ENCODE measurements at places on chromosomes 16 and 17. TPM values are rescaled to one million over a fixed set of nuclear protein-coding genes. Genes with fewer than 3 reads are reported as not detected.

The PPP1R27 gene
- total RNA-seq, result not detected

The PIK3R6 gene
- total RNA-seq, result 0.53 TPM

The PMP22 gene
- not detected for total RNA-seq

DNA sequence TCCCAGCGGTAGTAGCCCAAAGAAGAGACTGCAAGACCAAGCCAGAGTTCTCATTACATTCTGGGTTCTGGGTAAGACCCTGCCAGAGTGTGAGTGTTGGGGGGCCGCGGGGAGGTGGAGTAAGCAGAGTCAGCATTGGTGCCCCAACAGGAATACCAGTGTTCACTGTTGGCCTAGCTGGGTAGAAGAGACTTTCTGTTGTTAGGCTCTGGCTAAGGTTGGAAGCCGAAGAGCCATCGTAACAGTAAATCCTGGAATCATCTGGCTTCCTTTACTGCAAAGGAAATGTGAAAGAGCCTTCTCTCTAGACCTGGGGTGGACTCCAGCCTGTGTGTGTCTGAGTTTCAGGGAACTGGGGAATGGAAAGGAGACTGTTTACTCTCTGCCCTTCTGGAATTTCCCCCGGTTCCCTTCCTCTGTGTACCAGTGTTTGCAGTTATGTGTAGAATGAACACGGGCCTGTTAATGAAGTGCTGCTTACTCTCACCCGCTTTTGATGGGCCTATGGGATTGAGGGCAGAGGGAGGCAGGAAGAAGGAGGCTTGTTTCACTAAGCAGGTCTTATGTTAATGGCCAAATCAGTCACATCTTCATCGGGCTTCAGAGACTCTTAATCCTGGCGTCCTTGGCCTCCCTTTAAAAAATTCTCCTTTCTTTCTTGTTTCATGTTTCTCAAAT lies 68.5 kb downstream of the WWP2 start:
- H3K4me1 ChIP-seq, result no peaks in the 10 kb centered on the region
- no peaks in the 10 kb centered on the region for H3K27me3 ChIP-seq

The FOXJ1 gene
- 1.7 TPM for total RNA-seq

DNA sequence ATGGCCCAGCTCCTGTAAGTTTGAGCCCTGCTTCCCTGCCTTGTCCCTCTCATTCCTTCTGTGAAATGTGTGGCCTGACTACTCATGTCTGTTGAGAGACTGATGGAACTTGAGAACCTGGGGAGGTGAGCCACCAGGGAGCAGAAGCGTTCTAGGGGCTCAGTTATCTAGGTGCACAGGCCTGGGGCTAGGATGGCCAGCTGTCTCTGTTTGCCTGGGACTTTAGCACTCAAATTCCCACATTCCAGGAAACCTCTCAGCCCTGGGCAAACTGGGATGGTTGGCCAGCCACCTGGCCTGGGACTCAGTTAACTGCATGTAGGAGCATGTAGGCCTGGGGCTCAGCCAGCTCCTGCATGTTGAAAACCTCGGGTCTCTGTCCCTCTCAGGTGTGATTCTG lies 9.3 kb upstream of the EPN3 start:
- no peaks in the 10 kb centered on the region for H3K27me3 ChIP-seq
- H3K4me1 ChIP-seq, result no peaks in the 10 kb centered on the region
- H3K36me3 ChIP-seq, result no peaks in the 10 kb centered on the region
- no peak for DNase-seq
- H3K4me3 ChIP-seq, result no peak overlapping the region
- H3K27ac ChIP-seq, result no peak overlapping the region

DNA sequence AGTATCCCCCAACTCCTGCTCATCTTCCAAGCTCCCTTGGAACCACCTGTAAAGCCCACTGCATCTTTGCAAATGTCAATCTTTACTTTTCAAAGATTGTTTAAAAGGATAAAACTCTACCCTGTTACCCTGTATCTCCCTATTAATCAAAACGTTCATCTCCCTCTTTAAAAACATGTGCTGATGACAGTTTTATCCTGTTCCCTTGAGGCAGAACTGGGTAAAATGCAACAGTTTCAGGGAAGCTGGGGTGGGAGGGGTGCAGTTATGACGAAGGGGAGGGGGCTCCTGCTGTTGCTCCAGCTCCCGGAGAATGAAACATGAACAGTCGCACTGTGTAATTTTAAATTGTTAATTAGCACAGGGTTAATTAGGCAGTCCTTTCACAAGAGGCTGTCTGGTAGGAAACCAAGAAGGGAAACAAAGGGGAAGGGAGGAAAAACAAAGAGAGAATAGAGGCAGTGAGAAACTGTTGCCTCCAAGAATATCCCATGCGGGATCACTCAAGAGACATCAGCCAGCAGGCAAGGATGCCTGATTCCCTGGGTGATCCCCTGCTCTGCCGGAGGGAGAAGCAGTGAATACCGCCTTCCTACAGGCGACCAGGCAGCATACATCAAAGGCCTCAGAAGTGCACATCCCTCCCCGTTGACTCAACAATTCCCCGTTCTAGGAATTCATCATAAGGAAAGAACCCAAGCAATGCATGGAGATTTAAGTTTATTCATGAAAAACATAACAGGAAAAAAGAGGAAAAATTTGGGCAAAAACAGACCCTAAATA lies 84.2 kb downstream of the ZFHX3 start:
- no peak for DNase-seq
- H3K4me3 ChIP-seq, result no peak overlapping the region
- H3K27me3 ChIP-seq, result no peaks in the 10 kb centered on the region
- H3K36me3 ChIP-seq, result no peaks in the 10 kb centered on the region
- no peak overlapping the region for H3K27ac ChIP-seq

GRCh38 chr17:609232-609810 lies 105.3 kb downstream of the VPS53 start:
- no peak for DNase-seq
- H3K36me3 ChIP-seq, result no peaks in the 10 kb centered on the region
- no peak overlapping the region for H3K27ac ChIP-seq
- no peak overlapping the region for H3K4me3 ChIP-seq
- no peaks in the 10 kb centered on the region for H3K4me1 ChIP-seq

The CX3CL1 gene
- total RNA-seq, result 0.18 TPM

- DNase-seq, result peak; percentile 18
- H3K27ac ChIP-seq, result no peak overlapping the region
- H3K27me3 ChIP-seq, result no peaks in the 10 kb centered on the region
- H3K4me1 ChIP-seq, result peaks cover 8% of the 10 kb centered on the region
Observed at GRCh38 chr16:3983081-3983520, 102.6 kb upstream of the CREBBP start.

GRCh38 chr17:4720787-4721186 lies 10.4 kb downstream of the ARRB2 start:
- H3K36me3 ChIP-seq, result peaks cover 56% of the 10 kb centered on the region
- peaks cover 30% of the 10 kb centered on the region for H3K4me1 ChIP-seq
- H3K4me3 ChIP-seq, result no peak overlapping the region
- H3K27ac ChIP-seq, result no peak overlapping the region
- no peak for DNase-seq
- no peaks in the 10 kb centered on the region for H3K27me3 ChIP-seq

DNA sequence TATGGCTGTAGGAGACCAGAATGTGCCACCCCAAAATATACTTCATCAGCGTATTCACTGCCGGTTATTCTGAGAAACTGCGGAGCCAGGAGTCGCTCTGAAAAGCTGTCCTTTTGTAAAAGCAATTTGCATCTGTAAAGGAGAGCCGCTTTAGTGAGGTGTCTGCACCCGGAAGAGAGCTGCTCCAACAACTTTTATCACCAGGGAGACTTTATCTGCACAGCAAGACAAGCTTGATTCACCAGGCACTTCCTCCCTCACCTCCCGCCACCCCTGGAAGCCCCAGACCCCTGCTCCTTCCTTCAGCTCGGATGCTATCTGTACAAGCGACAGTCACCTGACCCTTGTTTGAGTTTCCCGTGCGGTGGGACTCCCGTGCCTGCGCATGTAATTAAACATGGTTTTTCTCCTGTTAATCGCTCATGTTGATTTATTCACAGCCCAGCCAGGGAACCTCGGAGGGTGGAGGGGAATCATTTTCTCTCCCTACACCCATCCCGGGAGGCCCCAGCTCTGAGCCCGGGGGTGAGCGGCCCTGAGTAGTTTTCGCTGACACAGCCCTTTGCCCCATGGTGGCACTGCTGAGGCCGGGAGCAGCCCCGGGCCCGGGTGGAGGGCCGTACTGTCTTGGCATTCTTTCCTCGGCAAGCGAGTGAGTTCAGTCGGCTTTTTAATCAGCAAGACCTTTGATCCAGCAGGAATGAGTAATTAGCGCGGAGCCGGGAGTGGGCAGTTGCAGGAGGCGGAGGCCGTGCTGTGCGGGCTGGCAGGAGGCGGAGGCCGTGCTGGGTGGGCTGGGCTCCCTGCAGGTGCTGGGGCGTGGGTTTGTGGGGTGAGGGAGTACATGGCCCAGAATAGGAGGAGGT lies 222.7 kb upstream of the CIBAR2 start:
- peak overlapping the region; percentile 44 for H3K4me3 ChIP-seq
- peak; percentile 27 for DNase-seq
- no peaks in the 10 kb centered on the region for H3K36me3 ChIP-seq
- H3K4me1 ChIP-seq, result peaks cover 28% of the 10 kb centered on the region
- peak overlapping the region; percentile 7 for H3K27ac ChIP-seq

The CES3 gene
- 0.88 TPM for total RNA-seq

- H3K36me3 ChIP-seq, result no peaks in the 10 kb centered on the region
- H3K4me3 ChIP-seq, result no peak overlapping the region
- DNase-seq, result no peak
- H3K27me3 ChIP-seq, result peaks cover 7% of the 10 kb centered on the region
- H3K27ac ChIP-seq, result no peak overlapping the region
- no peaks in the 10 kb centered on the region for H3K4me1 ChIP-seq
Observed at GRCh38 chr17:10295728-10296343, 77.0 kb downstream of the MYH13 start.

GRCh38 chr16:85546585-85547447 lies 66.3 kb upstream of the GSE1 start:
- no peaks in the 10 kb centered on the region for H3K4me1 ChIP-seq
- no peaks in the 10 kb centered on the region for H3K36me3 ChIP-seq
- H3K27ac ChIP-seq, result no peak overlapping the region
- peaks cover under 1% of the 10 kb centered on the region for H3K27me3 ChIP-seq
- H3K4me3 ChIP-seq, result no peak overlapping the region

The CLDN7 gene
- total RNA-seq, result 5.9 TPM

The HOXB2 gene
- 21.0 TPM for total RNA-seq

- peaks cover 44% of the 10 kb centered on the region for H3K4me1 ChIP-seq
- DNase-seq, result peak; percentile 29
- peaks cover 4% of the 10 kb centered on the region for H3K27me3 ChIP-seq
- H3K4me3 ChIP-seq, result no peak overlapping the region
Observed at GRCh38 chr16:75065149-75065505, 51.5 kb downstream of the LDHD start.

The RHBDL3 gene
- total RNA-seq, result not detected

The CYBC1 gene
- total RNA-seq, result 262 TPM

The TPPP3 gene
- not detected for total RNA-seq

GRCh38 chr16:17463335-17463734 lies 7.4 kb downstream of the XYLT1 start:
- H3K4me1 ChIP-seq, result peaks cover 28% of the 10 kb centered on the region
- no peak overlapping the region for H3K4me3 ChIP-seq
- no peak overlapping the region for H3K27ac ChIP-seq
- no peak for DNase-seq
- peaks cover 5% of the 10 kb centered on the region for H3K36me3 ChIP-seq

DNA sequence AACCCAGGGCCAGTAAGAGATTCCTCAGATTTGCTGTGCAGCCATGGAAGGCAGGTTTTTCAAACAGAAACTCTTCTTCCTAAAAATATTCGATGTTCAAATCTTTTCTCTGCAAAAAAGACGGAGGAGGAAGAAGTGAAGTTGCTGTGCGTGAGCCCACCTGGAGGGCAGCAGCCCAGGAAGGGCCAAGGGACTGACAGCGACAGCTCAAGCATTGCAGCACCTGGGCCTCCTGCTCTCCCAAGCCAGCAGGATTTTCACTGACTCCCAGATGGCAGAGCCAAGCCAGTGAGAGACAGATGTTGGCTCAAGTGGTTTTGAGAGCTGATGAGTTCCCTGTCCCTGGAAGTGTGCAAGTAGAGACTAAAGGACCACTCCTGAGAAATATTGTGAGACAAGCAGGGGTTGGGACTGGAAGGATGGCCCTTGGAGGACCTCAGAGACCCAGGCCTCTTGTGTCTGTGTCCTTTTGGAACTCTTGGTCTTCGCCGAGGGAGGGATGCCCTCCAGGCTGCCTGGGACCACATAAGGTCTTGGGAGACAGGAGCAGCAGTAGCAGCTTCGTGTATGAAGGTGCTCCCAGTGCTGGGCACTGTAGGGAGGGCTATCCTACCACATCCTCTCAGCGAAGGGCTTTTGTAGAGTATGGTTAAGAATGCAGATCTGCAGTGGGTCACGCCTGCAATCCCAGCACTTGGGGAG lies 29.3 kb upstream of the TNFRSF13B start:
- no peak for DNase-seq
- peaks cover 13% of the 10 kb centered on the region for H3K27me3 ChIP-seq
- no peak overlapping the region for H3K27ac ChIP-seq
- H3K4me3 ChIP-seq, result no peak overlapping the region

GRCh38 chr16:57388359-57389086 lies 16.0 kb upstream of the CCL17 start:
- no peaks in the 10 kb centered on the region for H3K4me1 ChIP-seq
- no peaks in the 10 kb centered on the region for H3K27me3 ChIP-seq
- H3K36me3 ChIP-seq, result no peaks in the 10 kb centered on the region
- H3K4me3 ChIP-seq, result no peak overlapping the region

The ZFP3 gene
- total RNA-seq, result 8.5 TPM

The GPRC5C gene
- not detected for total RNA-seq

The PRKCA gene
- total RNA-seq, result 75.9 TPM

DNA sequence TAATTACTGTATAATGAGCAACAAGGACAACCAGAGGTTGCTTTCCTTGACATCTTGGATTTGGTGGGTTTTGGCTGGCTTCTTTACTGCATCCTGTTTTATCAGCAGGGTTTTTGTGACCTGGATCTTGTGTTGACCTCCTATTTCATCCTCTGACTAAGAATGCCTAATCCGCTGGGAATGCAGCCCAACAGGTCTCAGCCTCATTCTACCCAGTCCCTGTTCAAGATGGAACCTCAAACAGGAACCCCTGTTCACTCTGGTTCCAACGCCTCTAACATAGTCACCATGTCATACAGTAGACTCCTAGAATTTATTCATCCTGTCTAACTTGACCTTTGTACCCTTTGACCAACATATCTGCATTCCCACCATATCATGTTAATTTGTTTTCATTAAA lies 183.8 kb upstream of the SOX9 start:
- DNase-seq, result no peak
- no peaks in the 10 kb centered on the region for H3K36me3 ChIP-seq

DNA sequence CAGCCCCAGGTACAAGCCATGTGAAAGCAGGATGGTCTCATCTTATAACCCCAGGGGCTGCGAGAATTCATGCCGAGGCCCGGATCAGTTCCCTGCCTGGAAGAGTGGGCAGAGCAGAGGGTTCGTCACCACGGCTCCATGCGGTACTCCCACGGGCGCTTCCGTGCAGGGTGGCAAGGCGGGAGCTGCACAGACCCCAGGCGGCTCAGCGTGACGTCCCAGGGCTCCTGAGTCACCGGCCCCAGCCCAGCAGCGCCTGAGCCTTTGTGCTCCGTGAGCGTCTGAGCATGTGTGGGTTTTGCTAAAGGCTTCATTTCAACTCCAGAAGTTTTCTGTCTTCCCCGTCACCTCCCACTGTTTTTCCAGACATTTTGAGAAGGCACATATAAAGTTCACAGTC lies 71.2 kb upstream of the CHMP6 start:
- H3K4me1 ChIP-seq, result no peaks in the 10 kb centered on the region
- H3K36me3 ChIP-seq, result peaks cover 71% of the 10 kb centered on the region

The PARD6A gene
- total RNA-seq, result 6.7 TPM

GRCh38 chr17:45145035-45145389 lies 3.3 kb upstream of the HEXIM1 start:
- no peaks in the 10 kb centered on the region for H3K27me3 ChIP-seq
- no peaks in the 10 kb centered on the region for H3K36me3 ChIP-seq
- no peak for DNase-seq
- H3K4me1 ChIP-seq, result peaks cover 18% of the 10 kb centered on the region
- no peak overlapping the region for H3K4me3 ChIP-seq
- H3K27ac ChIP-seq, result no peak overlapping the region
